ENCODE measurements at places on chromosomes 7 and 10.

DNA sequence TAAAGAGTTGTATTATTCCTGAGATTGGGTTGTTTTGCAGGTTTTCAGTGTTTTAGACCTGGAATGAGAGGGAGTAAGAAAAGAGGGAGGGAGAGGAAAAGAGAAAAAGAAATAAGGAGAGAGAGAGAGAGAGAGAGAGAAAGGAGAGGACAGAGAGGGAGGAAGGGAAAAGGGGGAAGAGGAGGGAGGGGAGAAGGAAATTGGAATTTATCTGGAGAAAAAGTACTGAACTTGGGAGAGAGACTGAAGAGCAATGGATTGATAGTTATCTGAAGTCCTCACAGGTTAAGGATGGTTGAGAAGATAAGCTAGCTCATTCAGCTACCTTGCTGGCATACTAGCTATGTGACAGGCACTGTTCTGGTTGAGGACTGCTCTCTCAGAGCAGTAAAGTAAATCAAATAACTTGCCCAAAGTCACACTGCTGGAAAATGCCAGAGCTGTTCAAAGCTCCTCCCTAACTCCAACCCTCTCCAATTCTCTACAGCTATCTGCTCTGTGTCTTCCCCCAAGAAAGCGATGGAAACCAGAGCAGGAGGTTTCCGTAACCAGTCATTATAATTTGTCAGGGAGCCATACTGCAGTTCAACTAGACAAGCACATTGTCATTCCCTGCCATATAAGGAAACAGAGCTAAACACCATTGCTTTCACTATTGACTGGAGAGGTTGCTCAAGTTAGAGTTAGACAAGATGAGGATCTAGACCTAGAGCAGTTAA lies 10.7 kb downstream of the CALD1 start:
- no peak for DNase-seq

DNA sequence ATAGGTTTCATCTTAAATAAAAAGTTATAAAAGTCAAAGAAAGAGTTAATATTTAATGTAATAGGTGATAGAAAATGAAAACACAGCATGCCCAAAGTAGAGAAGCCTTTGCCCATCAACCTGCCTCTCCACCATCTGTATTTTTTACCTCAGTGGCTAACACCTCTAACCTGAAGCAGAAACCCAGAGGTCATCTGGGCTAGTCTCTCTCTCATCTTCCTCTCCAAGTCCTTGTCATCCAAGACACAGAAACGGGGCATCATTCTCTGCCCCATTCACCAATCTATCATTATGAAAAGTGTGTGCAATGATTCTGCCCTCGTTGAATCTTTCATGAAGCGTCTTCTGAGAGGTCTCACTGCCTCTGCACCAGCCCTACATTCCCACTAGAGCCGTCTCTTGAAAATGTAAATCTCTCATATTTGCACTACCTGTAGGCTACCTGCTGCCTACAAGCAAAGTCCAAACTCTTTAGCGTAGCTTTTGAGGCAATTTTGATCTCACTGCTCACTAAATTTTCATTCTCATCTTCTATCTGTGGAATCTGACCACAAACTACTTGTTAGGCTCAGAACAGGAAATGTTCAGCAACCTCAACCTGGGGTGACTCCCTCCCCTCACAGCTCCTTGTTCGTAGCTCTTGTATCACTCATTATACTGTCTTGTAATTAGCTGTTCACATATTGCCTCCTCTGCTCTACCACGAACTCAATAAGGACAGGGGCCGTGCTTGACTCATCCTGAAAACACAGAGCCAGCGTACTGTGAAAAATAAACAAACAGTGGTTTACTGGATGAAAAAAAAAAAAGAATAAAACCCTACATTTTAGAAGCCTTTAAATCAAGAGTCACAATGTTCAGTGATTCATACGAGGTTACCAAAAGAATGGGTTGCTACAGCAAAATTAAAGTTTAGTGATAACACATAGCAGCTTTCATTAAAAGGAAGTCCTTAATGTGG lies 83.1 kb downstream of the CTNNA3 start:
- DNase-seq: no peak

DNA sequence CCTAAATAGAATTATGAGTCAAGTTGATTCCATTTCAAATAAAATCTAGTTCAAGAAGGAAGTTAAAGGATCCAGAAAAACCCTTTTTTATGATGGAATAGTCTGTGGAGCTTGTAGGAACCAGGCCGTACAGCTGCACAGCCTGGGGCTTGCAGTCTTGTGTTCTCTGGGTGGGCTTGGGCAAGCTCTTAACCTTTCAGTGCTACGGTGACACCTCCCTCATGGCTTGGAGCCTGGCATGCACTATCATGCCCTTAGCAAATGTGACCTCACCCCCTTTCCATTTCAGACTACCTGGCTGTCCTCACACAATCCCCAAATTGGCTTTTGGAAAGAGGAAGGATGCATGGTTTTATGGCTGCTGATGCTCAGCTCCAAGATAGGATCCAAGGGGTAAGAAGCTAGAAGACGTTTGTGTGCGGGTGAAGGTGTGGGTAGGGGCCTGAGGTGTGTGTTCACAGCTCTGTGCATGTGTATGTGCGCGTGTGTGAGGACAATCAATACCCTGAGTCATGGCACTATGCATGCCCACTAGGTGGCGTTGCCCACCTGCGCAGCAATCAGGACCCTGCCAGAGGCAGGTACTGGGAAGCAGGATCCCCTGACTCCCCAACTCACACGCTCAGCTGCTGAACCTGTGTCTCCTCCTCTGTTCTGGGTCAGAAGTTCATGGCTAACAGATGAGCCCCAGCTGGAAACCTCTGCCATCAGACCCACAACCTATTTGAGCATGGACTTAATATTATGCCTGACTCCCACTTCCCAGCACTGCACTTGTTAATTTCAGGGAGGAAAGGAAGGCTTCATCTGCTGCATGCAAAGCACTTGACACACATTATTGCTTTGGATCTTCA lies 113.4 kb downstream of the PTPN20 start:
- peak; percentile 40 for DNase-seq

DNA sequence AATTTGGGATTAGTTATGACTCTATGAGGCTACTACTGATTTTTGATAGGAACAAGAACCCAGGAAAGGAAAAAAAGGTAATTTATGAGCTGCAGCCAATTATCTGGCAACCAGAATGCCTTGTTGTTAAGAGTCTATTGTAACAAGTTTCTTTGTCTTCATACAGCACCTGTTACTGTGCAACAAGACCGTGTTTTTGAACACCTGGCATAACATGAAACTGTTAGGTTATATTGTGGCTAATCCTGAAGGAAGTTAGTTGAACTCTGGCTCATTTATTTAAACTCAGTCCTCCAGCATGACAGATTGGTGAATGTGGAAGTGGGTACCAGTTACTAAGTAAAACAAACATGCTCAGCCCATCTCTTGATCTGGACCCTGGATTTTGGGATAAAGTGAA lies 33.0 kb downstream of the RALA start:
- no peak for DNase-seq

DNA sequence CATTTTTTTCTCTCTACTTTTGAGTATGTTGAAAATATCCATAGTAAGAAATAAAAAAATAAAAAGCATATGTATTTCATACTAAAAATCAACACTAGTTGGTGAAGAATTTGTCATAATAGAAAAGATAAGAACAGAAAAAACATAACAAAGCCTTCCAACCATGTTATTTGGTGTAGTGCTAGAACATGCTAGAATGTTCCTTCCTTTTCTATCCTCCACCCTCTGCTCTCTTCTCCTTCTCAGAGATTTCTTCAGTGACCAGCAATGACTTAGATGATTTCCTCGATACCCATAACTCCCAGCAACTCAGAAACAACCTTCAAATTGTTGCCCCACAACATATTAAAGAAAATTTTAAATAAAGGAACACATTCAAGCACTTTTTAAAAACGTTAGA lies 2.6 kb downstream of the ZC3HAV1 start:
- DNase-seq: no peak

GRCh38 chr7:148483515-148484308 lies 106.9 kb upstream of the C7orf33 start:
- DNase-seq: no peak

- no peak for DNase-seq
Measured at GRCh38 chr10:64726466-64726865, 1205.3 kb downstream of the REEP3 start.

DNA sequence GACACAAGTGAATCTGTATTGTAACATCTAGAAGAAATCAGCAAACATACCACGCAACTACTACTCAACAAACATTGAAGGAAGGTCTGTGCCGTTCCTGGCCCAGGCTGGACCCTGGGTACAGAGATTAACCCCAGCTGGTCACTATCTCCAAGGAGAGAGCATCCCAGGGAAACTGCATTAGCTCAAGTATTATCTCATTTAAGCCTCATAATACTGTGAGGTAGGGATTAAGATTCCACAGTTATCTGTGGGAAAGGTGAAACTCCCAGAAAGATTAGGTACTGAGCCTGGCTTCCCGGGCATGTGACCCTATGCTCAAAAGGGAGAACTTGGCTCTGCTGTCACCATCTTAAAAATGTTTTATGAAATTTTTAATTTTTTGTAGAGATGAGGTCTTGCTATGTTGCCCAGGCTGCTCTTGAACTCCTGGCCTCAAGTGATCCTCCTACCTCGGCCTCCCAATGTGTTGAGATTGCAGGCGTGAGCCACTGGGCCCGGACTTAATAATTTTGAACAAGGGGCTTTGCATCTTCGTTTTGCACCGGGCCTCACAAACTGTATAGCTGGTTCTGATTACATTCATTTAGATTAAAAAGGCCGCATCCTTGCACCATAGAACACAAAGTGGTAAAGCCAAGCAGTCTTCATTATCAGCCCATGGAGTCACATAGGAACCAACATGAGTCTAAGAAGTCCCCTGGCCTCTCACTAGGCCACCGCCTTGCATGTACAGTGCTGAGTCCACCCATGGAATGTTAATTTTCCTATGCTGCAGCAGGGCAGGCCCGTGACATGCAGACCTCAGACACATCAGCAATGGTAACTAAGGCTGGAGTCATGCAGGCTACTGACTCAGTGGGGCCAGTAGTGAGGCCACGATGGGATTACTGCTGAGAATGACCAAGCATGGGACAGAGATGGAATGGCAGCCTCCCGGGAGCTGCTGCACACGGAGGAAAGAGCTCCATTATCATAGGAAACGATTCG lies 5.5 kb upstream of the CTBP2 start:
- no peak for DNase-seq

DNA sequence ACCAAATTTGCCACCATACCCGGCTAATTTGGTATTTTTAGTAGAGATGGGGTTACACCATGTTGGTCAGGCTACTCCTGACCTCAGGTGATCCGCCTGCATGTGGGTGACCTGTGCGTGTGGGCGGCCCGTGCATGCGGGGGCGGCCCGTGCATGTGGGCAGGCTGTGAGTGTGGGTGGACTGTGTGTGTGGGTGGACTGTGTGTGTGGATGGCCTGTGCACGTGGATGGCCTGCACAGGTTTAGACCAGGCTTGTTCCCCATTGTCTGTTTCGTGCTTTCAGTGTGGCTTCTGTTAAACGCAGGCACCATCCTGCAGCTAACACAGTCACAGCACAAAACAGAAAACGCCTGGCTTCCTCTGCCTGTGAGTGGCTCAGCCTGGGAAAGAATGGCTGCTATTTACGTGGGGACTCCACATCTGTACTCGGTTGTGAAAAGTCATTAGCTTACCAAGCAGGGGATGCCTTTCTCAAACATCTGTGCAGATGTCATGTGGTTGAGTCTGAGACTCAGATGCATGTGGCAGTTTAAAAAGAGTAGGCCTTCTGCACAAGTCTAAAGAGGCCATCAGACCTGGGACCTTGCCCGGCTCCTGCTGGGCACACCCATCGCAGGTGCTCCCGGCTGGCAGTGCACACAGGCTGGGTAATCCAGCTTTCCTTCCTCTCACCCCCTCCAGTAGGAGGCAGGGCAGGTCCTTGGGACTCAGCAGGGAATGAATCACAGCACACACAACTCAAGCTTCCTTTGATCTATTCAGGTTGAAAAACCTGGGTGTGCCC lies 91.6 kb downstream of the COBL start:
- no peak for DNase-seq

GRCh38 chr7:129083525-129083924 lies 28.6 kb upstream of the TNPO3 start:
- no peak for DNase-seq

GRCh38 chr10:121813211-121813815 lies 114.5 kb downstream of the ATE1 start:
- DNase-seq: no peak

DNA sequence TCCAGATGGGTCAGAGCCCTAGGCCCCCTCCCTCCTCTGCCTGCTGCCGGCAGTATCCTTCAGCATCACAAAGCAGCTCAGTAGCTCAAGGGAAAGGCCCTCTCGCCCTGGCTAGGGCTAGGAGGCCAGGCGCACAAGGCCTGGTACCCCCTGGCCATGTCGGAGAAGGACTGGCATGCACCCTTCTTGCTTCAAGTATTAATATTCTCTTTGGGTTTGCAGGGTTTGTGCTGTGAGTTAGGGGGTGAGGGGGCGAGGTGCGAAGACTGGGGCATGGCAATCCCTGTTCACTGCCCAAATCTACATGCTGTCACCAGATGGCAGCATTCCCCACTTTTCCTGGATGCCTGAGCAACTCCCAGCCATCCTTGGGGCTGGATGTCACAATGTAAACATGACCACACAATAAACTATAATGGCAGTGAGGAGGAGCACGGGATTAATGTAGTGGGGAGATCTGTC lies 105.2 kb downstream of the NEURL1 start:
- no peak for DNase-seq

- DNase-seq: no peak
Measured at GRCh38 chr10:21724687-21725367, 190.8 kb downstream of the MLLT10 start.

GRCh38 chr10:87862679-87863052 lies 667 bp downstream of the KLLN start:
- DNase-seq: no peak

DNA sequence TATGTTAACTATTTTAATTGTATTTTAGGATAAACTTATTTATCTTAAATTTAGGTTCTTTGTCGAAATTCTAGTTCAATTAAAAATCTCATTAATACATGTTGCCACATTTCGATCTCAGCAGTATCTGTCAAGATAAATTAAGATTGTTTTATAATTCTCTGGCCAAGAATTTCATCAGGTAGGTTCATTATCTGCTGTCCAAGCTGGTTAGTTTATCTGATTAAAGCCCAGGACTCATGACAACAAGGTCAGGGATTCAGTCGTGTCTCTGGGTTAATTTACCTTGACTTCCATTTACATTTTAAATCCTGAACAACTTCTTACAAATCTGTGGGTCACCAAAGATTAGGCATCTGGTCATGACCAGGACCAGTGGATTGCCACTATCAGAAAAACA lies 7.6 kb downstream of the STEAP4 start:
- DNase-seq: no peak

- DNase-seq: no peak
Measured at GRCh38 chr7:110938165-110938564, 152.8 kb upstream of the LRRN3 start.

- no peak for DNase-seq
Measured at GRCh38 chr7:91671245-91671644, 209.3 kb downstream of the MTERF1 start.

GRCh38 chr7:140417456-140418155 lies 13.7 kb downstream of the RAB19 start:
- no peak for DNase-seq

DNA sequence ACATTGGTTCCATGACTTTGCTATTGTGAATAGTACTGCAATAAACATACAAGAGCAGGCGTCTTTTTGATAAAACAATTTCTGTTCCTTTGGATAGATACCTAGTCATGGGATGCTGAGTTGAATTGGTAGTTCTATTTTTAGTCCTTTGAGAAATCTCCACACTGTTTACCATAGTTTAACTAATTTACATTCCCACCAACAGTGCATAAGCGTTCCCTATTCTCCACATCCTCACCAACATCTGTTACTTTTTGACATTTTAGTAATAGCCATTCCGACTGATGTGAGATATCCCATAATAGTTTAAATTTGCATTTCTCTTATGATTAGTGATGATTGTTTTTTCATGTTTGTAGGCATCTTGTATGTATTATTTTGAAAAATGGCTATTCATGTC lies 707.0 kb downstream of the SORCS1 start:
- DNase-seq: no peak
